ENCODE measurements at places on chromosomes 5 and 9.

DNA sequence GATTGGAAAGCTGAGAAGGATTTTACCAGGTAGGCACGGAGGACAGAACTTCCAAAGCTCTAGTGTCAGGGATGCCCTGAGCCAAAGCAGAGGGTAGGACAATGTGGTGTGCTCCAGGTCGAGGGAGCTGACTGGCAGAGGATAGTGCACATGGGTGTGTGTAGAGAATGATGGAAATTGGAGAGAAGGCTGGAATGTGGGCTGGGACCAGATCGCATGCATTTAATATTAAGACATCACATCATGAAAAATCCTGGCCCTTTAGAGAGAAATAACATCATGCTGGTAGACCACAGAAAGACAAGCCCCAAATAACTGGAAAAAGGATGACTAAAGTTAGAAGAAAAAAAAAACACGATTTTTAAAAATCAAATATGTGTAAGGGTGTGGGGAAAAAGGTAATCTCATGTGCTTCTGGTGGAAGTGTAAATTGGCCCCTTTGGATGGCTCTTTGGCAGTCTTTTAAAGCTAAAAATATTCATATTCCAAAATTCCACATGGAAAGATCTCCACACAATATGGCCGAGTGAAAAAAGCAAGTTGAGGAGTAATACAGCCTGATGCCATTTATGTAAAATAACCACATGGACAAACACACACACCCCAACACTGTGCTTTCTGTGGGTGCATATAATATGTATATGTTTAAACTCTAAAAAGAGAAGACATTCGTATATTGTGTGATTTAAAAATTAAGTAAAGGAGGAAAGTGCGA, 67.0 kb upstream of the TGFBR1 start:
- no peak for DNase-seq

DNA sequence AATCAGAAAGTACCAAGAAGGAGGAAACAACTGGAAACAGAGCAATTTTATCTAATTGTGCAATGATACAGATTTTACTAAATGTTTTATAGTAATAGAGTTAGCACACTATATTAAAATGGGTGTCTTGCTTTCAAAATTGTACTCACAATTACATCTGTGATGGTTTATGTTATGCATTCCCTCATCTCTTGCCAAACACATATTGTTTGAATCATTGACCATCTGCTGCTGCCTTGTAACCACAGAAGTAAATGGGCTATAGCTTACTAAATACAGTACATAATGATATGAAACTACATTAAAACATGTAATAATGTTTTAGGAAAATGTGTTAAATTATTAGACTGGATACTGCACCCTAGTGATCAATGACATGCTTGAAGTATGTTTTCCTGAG, 158.1 kb downstream of the SLC25A46 start:
- DNase-seq: no peak

DNA sequence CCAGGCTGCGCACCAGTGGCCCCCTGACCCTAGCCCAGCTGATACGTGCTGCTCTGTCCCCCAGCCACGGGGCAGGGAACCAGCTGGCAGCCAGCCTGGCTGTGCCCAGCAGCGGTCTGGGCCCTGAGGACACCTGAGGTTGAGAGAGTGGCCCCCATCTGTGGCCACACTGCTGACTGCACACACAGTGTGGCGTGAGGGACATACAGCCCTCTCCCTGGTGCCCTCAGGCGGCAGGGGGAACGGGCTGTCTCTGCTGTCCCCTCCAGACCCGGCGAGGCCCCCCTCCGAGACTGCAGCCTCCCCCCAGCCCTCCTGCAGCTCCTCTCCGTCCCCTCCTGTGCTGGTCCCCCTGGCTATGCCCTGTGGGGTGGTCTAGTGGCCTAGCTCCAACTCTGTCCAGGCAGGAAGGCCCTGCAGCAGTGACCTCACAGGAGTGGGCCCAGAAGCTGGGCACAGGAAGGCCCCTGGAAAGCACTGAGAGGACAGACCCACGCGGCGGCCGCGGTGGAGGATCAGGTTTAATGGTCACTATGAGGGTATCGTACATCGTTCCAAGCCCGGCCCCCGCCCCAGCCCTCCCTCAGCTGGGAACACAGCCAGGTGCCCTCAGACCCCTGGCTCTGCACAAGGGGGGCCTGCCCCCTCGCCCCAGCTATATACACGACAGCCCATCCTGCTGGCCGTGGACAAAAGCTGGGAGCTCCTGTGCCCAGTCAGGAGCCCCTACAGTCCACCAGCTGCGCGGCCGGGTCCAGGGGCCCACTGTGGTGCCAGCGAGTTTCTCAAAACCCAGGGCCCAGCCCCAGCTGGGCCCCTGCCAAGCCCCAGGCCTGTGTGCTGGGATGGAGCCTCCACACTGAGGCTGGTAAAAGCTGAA, 6.8 kb upstream of the ENTPD8 start:
- DNase-seq: no peak

DNA sequence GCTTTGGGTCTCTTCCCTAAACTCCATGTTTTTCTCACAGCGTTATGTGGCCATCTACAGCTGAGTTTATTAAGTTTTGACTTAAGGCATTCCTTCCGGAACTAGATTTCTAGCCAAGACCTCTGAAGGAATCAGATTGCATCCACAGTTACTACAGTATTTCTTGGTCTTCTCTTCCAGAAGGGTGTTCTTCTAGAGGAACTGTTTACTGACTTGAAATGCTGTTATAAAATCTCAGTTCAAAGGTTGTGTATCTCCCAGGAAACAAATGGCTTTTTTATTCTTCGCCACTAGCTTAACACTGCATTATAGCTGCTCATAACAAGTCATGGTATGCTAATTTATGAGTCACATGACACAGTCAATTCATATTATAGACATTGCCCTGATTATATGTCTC, 55.3 kb upstream of the RAD23B start:
- no peak for DNase-seq

- no peak for DNase-seq
Measured at GRCh38 chr9:73199886-73200285, 48.2 kb downstream of the ANXA1 start.

All from NAMALWA (cell line).